OCI-LY7 (cell line): ENCODE measurements at places on chromosomes 5 and 9.
A peak's percentile ranks its signal among the peaks of the same experiment; 100 is the strongest.

- DNase-seq = peak; percentile 81
Measured at GRCh38 chr5:112174959-112175594, 244.0 kb downstream of the EPB41L4A start.

- DNase-seq = peak; percentile 48
Measured at GRCh38 chr9:123102375-123103113, 69.1 kb downstream of the GPR21 start.

- DNase-seq = no peak
Measured at GRCh38 chr9:21993007-21993406, 1.2 kb downstream of the CDKN2A start.

- no peak for DNase-seq
Measured at GRCh38 chr5:175378444-175379028, 65.4 kb downstream of the DRD1 start.

- DNase-seq = no peak
Measured at GRCh38 chr9:92384375-92384774, 20.0 kb downstream of the OGN start.

DNA sequence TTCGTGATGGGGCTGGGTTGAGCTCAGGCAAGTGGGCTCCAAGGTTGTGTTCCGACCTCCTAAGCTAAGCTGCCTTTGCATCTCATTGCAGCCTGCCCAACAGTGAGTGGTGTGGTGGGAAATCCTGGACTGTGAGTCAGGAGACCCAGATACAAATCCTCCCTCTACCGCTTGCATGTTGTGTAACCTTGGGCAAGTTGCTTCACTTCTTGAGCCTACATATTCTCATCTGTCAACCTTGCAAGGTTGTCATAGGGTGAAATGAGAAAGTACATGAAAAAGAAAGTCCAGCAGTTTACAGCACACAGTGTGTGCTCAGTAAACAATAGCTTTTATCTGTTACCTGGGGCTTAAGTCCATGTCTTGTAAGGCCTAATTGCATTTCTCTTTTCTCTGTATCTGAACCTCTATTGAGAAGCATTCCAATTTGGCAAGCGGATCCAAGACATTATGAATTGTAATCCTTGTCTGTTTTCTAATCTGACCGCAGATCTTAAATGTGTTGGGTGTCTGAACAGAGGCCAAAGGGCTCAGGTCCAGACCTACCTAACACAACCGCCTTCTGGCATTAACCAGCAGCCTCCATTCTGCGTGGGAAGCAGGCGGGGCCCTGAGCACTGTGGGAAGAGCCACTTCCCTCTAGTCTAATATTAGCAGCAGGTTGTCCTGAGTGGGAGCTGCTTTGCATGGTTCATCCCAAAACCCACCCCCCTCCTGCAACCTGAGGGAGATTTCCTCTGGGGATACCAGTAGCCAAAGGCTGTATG, 1.8 kb upstream of the GALNT12 start:
- no peak for DNase-seq

- DNase-seq = no peak
Measured at GRCh38 chr5:170311511-170312300, 14.1 kb upstream of the LCP2 start.

GRCh38 chr5:132115375-132115774, 41.8 kb downstream of the CSF2 start:
- DNase-seq = no peak
